ENCODE measurements at places on chromosomes 1 and 21.

DNA sequence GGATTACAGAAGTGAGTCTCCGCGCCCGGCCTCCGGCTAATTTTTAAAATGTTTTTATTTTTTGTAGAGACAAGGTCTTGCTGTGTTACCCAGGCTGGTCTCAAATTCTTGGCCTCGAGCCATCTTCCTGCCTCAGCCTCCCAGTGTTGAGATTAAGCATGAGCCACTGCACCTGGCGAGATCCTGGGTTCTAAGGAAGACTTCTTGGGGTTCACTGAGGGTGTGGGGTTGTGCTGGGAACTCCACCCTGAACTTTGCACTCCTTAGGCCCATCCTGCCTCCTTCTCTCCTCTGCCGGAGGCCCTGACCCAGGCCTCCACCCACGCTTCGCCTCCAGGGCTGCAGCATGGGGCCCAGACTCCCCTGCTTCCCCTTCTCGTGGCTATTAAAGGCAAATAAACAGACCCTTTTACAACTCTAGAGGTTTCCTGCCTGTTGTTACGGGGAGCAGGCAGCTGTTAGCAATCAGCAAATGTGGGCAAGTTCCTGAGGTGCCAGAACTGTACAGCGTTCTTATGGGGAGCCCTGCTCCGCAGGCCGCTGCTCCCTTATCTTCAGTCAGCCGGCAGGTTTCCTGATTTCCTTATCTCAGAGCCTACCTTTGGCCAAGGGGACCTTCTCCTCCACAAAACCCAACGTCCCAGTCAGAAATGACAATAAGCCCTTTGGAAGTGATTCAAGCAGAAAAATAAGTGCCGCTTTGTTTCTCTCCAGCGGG lies 41.0 kb upstream of the LIN9 start:
- no peak for DNase-seq

GRCh38 chr1:242546849-242547729 lies 22.6 kb upstream of the PLD5 start:
- no peak for DNase-seq

- no peak for DNase-seq
Measured at GRCh38 chr1:182703539-182703938, 19.2 kb upstream of the RGS8 start.

GRCh38 chr1:233993651-233994050 lies 89.2 kb downstream of the SLC35F3 start:
- no peak for DNase-seq

DNA sequence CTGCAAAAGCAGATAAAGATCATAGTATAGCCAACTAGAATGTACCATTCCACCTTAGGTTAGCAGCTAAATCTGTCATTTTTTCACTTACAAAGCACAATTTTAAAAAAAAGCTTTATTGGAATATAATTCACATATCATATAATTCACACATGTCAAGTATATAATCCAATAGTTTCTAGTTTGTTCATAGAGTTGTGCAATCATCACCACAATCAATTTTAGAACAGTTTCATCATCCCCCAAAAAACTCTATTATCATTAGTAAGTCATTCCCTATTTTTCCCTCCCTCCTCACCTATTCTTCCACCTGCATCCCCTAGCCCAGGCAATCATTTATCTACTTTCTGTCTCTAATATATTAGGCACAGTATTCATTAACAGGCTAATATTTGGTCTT lies 32.0 kb upstream of the INSL5 start:
- DNase-seq, result no peak

DNA sequence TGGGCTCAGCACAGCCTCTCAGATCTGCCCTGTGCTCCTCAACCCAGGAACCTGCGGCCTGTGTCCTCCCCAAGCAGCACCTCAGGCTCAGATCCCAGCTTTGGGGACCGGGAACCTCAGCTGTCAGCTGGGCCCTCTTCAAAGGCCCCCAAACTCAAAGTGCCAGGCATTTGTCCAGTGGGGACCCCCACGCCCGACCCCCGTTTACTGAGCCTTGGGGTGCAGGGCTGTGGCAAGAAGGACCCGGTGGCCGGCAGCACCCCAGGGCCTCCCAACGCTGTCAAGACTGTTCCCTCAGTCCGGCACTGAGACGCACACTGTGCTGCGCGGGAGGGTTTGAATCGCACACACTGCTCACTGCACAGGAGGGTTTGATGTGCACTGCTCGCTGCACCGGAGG lies 35.0 kb downstream of the MORN1 start:
- DNase-seq, result no peak

DNA sequence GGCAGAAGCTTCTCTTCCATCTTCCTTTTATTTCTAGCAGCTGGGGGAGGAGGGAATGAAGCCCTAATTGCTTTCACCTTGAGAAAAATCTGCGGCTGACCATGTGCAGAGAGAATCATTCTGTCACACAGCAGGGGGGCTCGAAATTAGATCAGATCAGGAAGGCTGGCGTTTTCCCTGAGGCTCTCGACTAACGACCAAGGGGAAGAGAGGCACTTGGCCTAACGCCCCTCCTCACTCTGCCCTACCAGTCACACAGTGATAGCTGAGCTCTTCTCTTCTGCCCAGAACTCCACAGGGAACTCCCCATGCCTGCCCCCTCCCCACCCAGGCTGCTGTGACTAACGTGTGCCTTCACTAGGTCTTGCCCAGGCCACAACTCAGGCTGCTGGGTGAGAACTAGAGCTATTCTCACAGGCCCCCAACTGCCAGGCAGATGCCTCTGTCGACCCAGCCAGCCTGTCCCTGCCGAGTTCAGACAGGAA lies 26.5 kb upstream of the KHDRBS1 start:
- DNase-seq, result no peak

- no peak for DNase-seq
Measured at GRCh38 chr21:35239811-35240219, 190.7 kb upstream of the RUNX1 start.

DNA sequence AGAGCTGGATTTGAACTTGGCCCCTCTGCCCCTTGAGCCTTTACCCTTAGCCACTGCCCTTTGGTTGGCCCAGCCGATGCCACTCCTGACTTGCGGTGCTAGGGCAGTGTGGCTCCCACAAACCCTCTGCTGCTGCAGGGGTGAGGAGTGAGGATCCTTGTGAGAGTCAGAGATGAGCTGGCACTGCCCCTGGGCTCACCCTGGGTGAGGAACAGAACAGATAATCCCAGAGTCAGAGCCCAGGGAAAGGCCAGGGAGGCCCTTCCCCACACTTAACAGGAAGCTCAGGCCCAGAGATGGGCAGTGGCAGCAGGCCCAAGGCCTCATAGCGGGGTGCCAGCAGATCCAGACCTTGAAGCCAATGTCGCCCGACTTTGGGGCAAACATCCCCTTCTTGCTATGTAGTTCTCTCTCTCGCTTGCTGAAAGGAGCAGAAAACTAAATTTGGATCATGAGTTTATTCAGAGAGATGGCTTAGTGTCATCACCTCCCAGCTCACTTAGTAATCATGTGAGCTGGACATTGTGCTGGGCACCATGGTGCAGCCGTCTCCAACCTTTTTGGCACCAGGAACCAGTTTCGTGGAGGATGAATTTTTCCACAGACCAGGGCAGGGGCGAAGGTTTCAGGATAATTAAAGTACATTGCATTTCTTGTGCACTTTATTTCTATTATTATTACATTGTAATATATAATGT lies 81.4 kb downstream of the IGSF21 start:
- no peak for DNase-seq

- DNase-seq, result no peak
Measured at GRCh38 chr1:196034080-196034706, 574.0 kb downstream of the KCNT2 start.

GRCh38 chr1:47821760-47822159 lies 175.4 kb downstream of the TRABD2B start:
- no peak for DNase-seq

GRCh38 chr1:78490861-78491450 lies at the start of gene PTGFR:
Gene PTGFR, plus strand, starts transcription at chr1:78490974. Its CDS starts 1,770 bp downstream, at chr1:78492744.
- DNase-seq, result peak; percentile 73

GRCh38 chr1:204660509-204660908 lies 25.0 kb downstream of the LRRN2 start:
- peak; percentile 31 for DNase-seq

DNA sequence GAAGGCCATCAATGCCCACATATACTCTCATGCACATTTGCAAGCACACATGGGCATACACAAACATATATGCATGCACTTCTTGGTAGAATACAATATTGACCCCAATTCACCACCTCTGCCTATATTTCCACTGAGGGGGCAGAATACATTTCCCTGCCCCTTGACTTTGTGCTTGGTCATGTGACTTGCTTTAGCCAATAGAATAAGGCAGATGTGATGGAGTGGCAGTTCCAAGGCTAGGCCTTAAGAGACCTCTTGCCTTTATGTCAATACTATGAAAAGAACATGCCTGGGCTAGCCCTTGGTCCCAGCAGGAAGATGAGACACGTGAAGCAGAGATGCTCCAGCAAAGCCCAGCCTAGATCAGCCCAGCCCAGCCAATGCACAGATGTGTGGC lies 66.0 kb upstream of the GRIK3 start:
- no peak for DNase-seq

GRCh38 chr21:33403128-33403785 lies at the start of gene IFNGR2:
Gene IFNGR2, plus strand, starts transcription at chr21:33403413. Its CDS starts 131 bp downstream, at chr21:33403544.
- peak; percentile 78 for DNase-seq

GRCh38 chr1:10973956-10974881 lies 38.2 kb upstream of the TARDBP start:
- no peak for DNase-seq

- DNase-seq, result no peak
Measured at GRCh38 chr1:206953126-206953525, 6.9 kb upstream of the PIGR start.

DNA sequence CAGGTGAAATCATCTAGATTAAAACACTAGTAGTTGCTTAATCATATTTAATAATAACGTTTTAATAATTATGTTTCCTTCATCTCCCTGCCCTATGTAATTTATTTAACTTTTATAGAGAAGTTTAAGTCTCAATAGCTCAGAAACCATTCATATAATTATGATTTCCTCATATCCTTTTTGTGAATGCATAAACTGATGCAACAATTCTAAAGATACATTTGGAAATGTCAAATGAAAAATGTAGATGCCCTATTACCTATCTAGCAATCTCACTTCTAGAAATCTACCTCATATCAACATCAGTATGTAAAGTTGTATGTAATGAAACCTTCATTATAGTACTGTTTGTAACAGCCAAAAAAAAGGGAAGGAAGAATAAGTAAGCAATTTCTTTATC lies 10.5 kb downstream of the DRAM2 start:
- no peak for DNase-seq
